ENCODE measurements at places on chromosomes 3 and 15.
A peak's percentile ranks its signal among the peaks of the same experiment; 100 is the strongest.

DNA sequence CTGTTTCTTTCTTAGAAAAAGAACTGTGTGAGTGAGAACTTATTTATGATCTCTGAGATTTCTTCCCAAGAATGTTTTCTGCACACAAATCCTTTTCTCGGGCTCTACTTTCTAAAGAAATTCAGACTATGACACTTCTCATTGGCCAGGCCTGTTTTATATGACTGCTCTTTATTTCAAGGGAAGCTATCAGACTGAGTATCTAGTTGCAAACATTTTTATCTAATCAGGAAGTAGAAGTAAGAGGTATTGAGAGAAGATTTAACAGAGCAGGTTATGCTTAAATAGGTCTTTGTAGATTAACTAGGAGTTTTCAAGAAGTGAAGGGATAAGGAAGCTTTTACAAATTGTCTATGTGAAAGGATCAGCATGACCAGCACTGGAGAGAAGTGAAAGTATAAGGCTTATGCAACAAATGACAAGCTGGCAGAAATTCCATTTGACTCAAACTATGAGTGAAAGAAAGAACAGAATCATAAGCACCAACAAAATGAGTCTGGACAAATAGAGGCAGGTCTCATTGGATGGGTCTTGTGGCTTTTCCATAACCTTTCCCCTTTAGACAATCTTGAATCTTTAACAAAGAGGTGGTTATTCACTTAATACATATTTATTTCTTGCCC, 71.9 kb upstream of the CHL1 start:
- no peak for DNase-seq

- DNase-seq: no peak
Measured at GRCh38 chr3:75781079-75781745, 4.1 kb downstream of the ZNF717 start.

GRCh38 chr3:59839810-59840515, 790.1 kb upstream of the CFAP20DC start:
- no peak for DNase-seq

GRCh38 chr3:10500717-10501663, 4.4 kb downstream of the ATP2B2 start:
- DNase-seq: no peak

- no peak for DNase-seq
Measured at GRCh38 chr15:34246276-34246976, 21.6 kb downstream of the EMC4 start.

DNA sequence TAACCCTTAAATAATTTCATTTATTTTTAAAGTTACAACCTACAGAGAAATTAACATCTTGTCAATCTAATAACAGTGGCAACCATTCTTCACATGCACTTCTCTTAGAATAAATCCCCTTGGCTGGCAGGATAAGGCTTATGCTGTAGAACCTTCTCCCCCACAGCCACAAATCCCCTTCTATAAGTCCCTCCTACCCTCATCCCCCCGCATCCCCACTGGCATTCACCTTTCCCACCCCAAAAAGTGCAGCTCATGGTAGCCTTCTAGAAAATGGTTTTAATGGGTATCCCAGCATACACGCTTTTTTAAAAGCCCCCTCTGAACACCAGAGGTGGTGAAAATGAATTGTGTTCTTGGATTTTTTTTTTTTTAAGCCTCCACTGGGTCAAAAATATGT, 49.2 kb downstream of the CAPN7 start:
- peak; percentile 57 for DNase-seq

- DNase-seq: no peak
Measured at GRCh38 chr3:178393146-178393545, 143.1 kb upstream of the KCNMB2 start.

- peak; percentile 24 for DNase-seq
Measured at GRCh38 chr15:75230551-75231371, 27.4 kb upstream of the GOLGA6C start.
